ENCODE measurements at places on chromosomes 7 and 10. TPM values are rescaled to one million over a fixed set of nuclear protein-coding genes. Genes with fewer than 3 reads are reported as not detected.

DNA sequence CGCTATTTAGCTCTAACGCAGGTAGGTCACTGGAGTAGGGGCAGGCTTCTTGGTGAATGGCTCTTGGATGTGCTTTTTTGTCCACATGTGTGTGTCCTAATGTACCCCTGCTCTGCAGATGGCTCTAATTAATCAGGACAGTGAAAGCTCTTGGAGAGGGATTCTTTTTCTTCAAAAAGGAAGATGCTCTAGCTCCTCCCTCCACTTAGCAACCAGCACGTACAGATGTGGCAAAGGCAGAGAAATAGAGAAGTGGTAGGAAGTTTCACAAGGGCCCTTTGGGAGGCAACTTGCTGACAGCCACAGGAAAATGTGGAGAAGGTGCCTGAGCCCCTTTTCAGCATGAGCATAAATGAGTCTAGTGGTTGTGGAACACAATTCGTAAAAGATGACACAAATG is 221.7 kb downstream of the PLXNA4 start:
- DNase-seq = no peak

MYO1G gene
- 0.02 TPM for polyA plus RNA-seq

PAX2 gene
- not detected for polyA plus RNA-seq

DNA sequence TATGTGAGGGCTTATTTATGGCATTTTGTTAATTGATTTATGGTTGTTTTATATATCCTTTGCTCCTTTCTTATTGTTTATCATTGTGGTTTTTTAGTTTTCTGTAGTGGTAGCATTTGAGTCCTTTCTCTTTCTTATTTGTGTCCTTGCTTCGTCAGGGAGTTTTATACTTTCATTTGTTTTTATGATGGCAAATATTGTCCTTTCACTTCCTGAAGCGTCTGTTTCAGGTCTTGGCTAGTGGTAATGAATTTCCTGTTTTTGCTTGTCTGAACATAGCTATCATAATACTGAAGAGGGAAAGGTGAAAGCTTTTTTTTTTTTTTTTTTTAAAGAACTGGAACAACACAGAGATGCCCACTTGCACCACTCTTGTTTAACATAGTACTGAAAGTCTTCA is 228.2 kb downstream of the ATRNL1 start:
- no peak for DNase-seq

DNA sequence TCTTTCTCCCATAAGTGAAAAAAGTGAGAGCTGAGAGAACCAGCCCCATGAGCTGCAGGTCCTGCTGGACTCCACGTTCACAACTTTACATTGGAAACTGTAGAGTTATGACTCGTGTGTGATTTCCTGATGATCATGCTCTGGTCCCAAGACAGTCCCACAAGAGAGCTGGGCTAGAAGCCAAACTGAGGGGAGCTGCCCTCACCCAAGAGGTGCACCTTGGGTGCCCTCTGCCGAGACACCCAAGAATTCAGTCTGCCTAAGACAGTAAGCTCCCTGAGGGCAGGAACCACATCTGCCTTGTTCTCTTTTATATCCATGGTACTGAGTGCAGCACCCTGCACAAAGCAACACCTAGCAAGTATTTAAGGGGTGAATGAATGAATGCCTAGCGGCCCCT is 112.8 kb upstream of the SFMBT2 start:
- DNase-seq = no peak

- no peak for DNase-seq
Measured at GRCh38 chr10:65548001-65548400, 1377.8 kb upstream of the LRRTM3 start.

- DNase-seq = no peak
Measured at GRCh38 chr7:133095119-133095671, 13.3 kb upstream of the CHCHD3 start.

- DNase-seq = no peak
Measured at GRCh38 chr10:127899766-127900387, 7.0 kb upstream of the PTPRE start.

GRCh38 chr7:133781486-133782090 is 345.6 kb upstream of the LRGUK start:
- DNase-seq = no peak

- no peak for DNase-seq
Measured at GRCh38 chr10:75640803-75641202, 209.4 kb downstream of the LRMDA start.

DNA sequence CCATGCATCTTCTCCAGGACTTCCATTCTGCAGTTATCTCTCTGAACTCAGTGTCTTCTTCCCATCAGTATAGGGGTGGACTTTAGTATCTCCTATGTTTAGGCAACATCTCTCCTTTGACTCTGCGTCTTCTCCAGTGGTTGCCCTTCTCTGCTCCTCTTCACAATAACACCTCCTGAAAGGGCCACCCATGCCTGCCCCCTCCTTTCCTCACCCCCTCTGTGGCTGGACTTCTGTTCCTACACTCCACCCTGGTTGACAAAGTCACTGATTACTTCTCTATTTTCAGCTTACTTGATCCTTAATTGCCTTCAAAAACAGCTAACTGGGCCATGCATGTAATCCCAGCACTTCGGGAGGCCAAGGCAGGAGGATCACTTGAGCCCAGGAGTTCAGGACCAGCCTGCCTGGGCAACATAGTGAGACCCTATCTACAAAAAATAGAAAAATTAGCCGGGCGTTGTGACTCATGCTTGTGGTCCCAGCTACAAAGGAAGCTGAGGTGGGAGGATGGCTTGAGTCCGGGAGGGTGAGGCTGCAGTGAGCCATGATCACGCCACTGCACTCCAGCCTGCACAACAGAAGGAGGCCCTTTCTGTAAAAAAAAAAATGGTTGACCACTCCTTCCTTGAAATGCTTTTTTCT is 13.7 kb downstream of the SRGN start:
- DNase-seq = peak; percentile 38

DNA sequence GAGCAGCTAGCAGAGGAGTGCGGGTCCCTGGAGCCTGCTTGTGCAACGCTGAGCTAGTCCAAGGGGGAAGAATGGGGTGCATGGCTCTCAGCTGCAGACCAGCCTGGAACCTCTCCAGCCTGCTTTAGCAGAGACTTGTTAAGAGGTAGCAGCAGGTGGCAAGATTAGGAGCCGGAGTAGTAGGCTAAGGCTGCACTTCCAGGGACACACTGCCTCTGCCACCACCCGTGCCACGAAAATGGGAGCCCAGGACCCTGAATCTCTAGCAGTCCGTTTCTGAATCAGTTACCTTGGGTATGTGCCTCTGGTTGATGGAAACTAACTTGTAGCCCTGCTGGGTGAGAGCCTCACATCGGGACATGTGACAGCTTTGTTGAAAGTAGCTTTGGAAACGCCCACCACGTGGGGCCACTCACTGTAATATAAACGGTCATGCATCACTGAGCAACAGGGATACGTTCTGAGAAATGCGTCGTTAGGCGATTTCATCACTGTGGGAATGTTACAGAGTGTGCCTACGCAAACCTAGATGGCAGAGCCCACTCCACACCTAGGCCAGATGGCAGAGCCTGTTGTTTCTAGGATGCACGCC is 25.9 kb downstream of the HTRA1 start:
- peak; percentile 78 for DNase-seq

DNA sequence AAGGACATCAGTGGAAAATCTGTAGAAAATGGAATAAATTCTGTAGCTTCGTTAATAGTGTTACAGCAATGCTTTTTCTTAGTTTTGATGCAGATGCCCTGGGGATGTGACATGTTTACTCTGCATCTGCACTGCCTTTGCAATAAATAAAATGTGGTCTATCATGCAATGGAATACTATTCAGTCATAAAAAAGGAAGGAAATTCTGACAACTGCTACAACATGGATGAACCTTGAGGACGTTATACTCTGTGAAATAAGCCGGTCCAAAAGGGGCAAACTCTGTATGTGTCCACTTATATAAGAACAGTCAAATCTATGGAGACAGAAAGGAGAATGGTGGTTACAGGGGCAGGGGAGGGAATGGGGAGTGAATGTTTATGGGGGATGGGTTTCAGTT is 13.5 kb downstream of the GRIFIN start:
- DNase-seq = no peak

GRCh38 chr10:29749150-29749549 is 114.4 kb upstream of the SVIL start:
- DNase-seq = no peak

GRCh38 chr10:33041783-33042437 is 83.9 kb upstream of the ITGB1 start:
- no peak for DNase-seq

DNA sequence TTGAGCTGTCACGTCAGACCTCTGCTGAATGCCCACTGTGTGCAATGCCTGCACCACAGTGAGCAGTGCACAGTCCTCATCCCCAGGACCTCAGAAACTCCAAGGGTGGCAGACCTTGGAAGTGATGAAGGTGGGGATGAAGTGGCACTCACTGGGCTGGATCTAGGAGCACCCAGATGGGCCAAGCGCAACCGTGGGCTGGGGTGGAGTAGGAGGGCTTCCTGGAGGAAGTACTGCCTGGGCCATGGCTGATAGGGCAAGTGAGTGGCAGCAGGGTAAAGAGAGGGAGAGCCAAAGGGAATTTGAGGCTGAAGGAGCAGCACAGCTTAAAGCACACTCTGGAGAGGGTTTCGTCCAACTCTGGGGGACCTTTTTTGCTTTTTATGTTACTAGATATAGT is 52.3 kb downstream of the RBM20 start:
- no peak for DNase-seq

DNA sequence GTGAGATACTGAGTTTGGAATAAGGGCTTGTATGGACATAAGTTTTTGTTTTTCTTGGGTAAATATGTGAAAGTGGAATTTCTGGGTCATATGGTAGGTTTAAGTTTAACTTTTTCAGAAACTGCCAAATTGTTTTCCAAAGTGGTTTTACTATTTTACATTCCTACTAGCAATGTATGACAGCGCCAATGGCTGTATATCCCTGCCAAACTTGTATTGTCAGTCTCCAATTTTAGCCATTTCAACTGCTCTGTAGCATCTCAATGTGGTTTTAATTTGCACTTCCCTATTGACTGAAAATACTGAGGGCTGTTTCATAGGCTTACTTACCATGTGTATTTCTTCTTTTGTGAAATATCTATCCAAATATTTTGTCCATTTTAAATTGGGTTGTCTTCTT is 90.5 kb upstream of the ZNF32 start:
- DNase-seq = no peak

DIP2C gene
- 16.1 TPM for polyA plus RNA-seq

DNA sequence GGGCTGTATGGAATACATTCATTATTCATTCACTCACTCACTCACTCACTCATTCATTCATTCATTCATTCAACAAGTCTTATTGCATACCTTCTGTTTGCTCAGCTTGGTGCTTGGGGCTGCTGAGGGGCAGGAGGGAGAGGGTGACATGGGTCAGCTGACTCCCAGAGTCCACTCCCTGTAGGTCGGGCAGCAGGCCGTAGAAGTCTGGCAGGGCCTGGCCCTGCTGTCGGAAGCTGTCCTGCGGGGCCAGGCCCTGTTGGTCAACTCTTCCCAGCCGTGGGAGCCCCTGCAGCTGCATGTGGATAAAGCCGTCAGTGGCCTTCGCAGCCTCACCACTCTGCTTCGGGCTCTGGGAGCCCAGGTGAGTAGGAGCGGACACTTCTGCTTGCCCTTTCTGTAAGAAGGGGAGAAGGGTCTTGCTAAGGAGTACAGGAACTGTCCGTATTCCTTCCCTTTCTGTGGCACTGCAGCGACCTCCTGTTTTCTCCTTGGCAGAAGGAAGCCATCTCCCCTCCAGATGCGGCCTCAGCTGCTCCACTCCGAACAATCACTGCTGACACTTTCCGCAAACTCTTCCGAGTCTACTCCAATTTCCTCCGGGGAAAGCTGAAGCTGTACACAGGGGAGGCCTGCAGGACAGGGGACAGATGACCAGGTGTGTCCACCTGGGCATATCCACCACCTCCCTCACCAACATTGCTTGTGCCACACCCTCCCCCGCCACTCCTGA is 2.4 kb downstream of the EPO start:
- DNase-seq = no peak

GRCh38 chr7:28408105-28408959 is 4.0 kb upstream of the CREB5 start:
- peak; percentile 81 for DNase-seq

DNA sequence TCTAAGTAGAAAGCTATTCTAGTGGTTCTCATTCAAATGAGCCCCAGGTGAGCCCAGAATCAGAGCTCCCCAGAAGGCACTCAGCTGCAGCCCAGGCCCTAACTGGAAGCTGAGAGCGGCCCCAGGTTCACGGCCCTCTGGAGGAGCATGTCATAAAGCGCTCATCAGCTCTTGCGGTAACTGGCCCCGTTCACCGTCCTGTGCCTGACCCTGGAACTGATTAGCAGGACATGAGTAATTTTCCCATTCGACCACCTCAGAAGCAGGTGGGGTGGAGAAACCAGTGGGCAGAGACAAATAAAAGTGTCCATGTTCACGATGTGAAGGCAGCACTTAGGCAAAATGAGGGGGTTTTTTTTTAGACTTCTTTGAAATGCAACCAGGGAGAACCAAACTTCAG is 136.1 kb upstream of the LYZL2 start:
- no peak for DNase-seq

SPDYE6 gene
- not detected for polyA plus RNA-seq

DNA sequence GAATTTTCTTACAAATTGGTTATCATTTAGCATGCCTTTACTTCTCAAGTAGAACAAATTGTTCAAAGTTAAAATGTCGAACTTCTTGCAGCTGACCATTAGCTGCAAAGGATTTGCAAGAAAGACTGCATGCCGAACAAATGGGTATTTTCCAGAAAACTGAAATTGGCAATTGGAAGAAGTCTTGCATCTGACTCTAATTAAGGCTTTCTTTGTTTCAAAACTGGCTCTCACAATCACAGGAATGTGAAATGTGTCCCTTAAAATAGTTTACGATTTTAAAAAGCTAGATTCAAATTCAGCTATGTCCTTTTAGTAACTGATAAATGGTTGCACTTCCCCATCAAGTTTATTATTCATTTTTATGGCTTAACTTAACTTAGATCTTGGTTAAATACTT is 207.9 kb downstream of the ARL4A start:
- no peak for DNase-seq

SCRN1 gene
- polyA plus RNA-seq = 49.2 TPM

ZKSCAN5 gene
- 5.5 TPM for polyA plus RNA-seq

- peak; percentile 69 for DNase-seq
Measured at GRCh38 chr7:123712619-123713018, 36.2 kb downstream of the WASL start.

DNA sequence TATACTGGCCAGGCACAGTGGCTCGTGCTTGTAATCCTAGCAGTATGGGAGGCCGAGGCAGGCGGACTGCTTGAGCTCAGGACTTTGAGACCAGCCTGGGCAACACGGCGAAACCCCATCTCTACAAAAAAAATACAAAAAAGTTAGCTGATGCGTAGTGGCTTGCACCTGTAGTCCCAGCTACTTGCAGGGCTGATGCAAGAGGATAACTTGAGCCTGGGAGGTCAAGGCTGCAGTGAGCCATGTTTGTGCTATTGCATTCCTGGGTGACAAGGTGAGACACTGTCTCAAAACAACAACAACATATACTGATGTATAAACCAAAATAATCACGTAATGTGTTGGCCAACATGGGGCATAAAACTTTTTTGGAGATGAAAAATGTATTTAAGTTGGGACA is 6.4 kb upstream of the NPM3 start:
- DNase-seq = no peak

BTBD16 gene
- not detected for polyA plus RNA-seq

DNA sequence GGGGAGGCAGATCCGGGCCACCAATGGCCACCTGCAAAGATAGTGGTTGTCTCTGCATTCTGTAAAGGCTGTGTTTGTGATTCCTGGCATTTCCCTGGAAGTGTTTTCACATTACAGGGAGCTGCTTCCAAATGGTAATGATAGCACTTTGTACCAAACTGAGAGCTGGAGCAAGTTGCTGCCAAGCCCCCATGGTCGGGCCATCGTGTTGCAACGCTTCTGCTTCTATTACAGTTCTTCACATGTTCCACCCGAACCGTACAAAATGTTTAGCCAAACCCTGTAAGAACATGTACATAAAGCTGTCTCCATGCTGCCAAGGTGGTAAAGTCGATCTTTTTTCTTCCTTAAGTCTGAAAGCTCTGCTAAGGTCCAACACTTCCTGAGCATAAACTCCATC is 397.7 kb upstream of the NFE2L3 start:
- no peak for DNase-seq
